ENCODE measurements at places on chromosomes 13 and 19.

- peak; percentile 30 for DNase-seq
Observed at GRCh38 chr19:21130097-21130775, 11.6 kb upstream of the ZNF431 start.

DNA sequence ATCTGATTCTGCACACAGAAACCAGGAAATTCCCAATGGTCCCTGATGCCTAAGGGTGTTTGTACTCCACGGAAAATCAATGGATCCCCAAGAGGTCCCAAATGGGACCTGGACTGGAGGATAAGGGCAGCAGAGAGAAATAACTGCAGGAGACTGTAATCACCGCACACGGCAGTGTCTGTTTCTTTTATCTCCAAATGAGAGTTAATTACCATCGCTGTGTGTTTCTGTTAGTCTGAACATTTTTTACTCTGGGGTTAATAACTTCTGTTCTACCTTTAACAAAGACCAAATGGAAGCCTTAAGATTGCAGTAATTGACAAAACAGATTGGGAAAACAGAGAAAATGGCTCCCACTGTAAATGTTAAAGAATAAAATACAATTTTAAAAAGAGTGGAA, 320.9 kb downstream of the DCLK1 start:
- no peak for DNase-seq

DNA sequence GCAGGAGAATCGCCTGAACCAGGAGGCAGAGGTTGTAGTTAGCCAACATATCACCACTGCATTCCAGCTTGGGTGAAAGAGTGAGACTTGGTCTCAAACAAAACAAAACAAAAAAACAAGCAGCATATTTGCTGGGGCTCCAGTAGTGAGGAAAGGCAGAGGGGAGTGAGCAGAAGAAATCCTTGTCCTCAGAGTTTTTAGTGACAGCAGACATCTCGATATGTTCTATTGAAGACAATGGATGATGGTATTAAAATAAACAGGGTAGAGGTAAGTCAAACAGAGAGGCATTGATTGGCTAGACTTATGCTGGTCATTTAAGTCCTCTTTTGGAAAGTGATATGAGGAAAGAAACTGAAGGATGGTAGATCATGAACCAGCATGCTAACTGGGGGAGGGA, 19.0 kb downstream of the NLRP7 start:
- DNase-seq: no peak

GRCh38 chr19:2645826-2646225, 56.7 kb downstream of the GNG7 start:
- no peak for DNase-seq

DNA sequence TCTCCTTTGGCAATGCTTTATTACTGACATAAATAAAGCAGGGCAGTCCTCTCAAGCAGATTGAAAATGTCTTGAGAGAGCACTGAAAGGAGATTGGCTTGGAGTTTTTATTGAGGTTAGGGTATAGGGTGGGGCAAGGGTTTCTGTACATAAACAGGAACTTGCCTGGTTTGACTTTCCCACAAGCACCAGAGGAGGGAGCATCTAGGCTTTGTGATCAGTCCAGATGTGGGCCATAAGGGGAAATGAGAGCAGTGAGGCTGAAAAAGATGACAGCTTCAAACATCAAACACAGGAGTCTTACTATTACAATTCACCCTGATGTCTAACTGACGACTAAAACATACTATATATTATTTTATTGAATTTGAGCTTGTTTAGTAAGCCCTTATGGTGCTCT, 260.9 kb downstream of the MTUS2 start:
- peak; percentile 72 for DNase-seq

- no peak for DNase-seq
Observed at GRCh38 chr19:43660971-43661360, 9.0 kb downstream of the PLAUR start.

DNA sequence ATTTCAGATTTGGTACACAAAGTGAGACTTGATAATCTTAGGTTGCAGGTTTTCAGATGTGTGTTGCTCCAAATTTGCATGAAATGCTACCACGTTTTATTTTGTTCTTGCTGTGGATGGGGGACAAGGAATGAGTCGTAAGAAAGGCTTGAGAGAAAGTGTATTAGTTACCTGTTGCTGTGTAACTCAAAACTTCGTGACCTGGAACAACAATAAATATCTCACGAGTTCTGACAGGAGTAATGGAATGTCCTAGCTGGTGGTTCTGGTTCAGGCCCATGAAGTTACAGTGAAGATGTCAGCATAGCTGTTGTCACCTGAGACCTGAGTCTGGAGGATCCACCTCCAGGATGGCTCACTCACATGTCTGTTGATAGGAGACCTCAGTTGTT, 1.2 kb downstream of the ZNF8 start:
- DNase-seq: no peak

DNA sequence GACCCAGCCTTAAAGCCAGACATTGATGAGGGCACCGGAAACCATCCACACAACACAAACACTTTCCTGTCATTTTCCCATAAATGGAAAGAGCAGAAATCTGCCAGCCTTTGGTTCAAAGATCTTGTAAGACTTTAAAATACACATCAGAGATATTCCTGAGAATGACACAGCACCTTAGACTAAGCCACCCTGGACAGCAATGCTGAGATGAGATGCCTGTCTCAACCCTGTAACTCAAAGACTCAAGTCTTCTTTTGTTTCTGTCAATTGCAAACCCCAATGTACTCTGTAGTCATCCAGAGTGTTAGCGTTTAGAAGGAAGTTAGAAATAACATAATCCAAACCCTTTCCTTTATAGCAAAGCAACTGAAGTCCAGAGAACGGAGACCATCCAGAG, 119.2 kb downstream of the CCNA1 start:
- peak; percentile 16 for DNase-seq

- DNase-seq: no peak
Observed at GRCh38 chr13:110812121-110812868, 98.8 kb downstream of the ING1 start.

GRCh38 chr13:109725995-109726637, 60.3 kb downstream of the IRS2 start:
- no peak for DNase-seq

DNA sequence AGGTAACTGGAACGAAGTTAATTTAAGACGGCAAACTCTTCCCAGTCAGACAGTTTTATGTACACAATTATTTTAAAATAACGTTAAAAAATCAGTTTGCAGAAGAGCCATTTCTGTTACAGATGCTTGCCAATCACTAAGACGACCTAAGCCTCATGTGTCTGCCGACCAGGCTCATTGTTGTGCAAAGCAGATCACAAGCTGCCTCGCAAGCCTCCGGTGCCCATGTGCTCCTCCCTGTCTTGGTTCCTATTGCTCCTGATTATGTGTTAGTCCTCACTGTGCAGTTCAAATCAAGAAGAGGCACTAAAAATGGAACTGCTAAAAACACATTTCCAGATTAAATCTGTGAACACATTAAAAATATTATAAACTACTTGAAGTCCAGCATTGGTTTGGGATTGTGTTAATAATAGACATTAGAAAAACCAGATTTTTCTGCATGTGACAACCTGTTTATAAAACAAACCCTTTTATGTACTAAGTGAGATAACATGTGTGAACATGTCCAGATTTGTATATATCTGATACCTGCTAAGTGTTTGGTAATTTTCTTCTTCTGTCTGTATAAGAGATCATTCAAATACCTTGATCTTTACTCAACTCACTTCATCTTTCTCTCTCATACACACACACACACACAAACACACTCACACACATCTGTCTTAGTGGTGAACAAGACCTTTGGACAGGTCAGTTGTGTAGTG, 81.9 kb upstream of the SLC15A1 start:
- DNase-seq: no peak

DNA sequence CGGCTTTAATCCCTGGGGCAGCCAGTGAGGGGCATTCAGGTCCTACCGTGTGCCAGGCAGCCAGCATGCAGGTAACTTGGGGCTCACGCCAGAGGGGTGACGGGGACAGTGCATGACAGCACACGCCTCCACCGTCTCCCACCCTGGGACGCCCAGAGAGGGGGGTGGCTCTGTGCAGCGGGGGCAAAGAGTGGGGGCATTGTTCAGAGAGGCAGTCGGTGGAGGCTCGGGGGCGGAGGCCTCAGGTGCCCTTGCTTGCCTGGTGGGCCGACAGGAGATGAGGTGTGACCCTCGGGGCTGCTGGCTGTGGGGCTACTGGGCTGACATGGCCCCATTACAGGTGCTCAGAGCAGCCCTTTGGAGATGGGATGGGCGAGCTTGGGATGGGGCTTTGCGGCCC, 18.4 kb downstream of the PLIN4 start:
- no peak for DNase-seq

- no peak for DNase-seq
Observed at GRCh38 chr13:96431044-96431581, 341.2 kb downstream of the HS6ST3 start.

- DNase-seq: no peak
Observed at GRCh38 chr19:15188851-15189250, 11.9 kb downstream of the NOTCH3 start.

GRCh38 chr19:30444253-30444671, 72.1 kb downstream of the ZNF536 start:
- no peak for DNase-seq

DNA sequence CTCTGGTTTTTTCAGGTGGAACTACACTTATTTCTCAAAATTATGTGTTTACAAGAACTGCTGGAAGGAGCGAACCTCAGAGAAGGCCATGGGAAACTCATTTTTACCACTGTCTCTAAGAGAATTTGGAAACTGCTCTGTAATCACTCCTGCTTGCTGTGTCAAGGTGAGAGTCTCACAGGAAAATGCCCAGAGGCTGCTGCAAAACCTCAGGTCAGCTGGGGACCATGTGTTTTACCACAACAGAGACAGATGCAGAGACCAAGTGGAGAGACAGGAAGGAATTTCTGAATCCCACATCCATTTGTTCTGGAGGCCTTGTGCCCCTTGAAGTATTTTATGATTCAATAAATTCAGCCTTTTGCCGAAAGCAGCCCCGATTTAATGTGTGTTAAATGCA, 743.8 kb upstream of the SLC10A2 start:
- DNase-seq: no peak

- no peak for DNase-seq
Observed at GRCh38 chr19:1483131-1483978, 4.3 kb upstream of the C19orf25 start.

DNA sequence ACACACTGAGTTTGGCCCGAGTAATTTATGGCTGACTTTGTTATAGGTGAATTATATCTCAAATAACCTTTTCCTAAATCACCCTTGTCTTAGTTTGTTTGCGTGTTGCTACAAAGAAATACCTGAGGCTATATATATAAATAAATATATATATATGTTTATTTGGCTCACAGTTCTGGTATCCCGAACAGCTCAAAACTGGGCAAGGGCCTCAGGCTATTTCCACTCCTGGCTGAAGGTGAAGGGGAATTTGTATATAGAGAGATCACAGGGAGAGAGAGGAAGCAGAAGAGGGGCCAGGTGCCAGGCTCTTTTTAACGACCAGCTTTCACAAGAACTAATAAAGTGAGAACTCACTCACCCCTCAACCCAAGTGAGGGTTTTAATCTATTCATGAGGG, 159.9 kb upstream of the STARD13 start:
- DNase-seq: no peak

DNA sequence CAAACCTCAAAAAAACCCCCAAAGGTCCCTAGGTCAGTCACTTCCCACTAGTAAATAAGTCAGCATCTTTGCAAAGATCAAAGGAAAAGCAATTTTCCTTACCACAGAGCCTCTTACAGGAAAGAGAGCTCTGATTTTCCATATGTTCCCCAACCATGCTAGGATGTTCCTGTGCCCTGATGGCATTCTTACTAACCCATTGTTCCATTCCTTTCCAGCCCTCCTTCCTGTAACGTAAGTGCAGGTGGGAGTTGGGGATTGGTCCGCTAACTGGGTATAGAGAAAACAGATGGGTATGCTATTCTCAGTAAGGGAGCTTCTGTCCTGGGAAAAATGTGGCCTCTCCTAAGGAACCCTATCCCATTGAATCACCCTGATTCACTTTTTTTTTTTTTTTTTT, 14.3 kb downstream of the DPRX start:
- DNase-seq: no peak

- no peak for DNase-seq
Observed at GRCh38 chr13:59963827-59964226, 199.9 kb downstream of the DIAPH3 start.

- DNase-seq: no peak
Observed at GRCh38 chr19:3844596-3844995, 24.2 kb downstream of the ZFR2 start.

All from activated CD4-positive, alpha-beta T cell treated with anti-CD3 and anti-CD28 coated beads, Interleukin-2, amount 10 ng/mL, durations not matched to agents 24 days and 14 days (primary cell).